ENCODE measurements at places on chromosomes 2 and 18.

DNA sequence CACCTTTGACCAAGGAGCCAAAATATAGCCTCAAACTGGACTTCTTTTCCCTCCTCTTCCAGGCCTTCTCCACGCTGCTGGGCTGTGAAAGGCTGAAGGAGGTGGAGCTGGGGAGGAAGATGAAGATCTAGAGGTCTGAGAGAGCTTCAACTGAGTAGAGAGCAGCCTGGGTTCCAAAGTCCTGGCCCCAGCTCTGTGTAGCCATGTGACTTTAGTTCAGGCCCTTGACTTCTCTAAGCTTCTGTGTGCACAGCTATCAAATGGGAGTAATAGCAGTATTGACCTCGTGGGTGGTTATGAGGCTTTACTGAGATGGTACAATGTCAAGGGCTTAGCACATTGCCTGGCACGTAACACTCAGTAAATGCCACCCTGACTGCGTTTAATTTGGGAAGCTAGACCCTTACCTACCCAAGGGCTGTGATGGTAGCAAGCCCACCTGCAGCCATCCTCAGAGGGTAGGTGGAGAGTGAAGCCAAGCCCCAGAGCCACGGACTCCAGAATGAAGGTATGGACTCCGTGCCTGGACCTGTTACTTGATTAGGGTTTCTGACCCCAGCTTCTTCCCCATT, 38.4 kb downstream of the SERTAD2 start:
- DNase-seq, result no peak

GRCh38 chr2:18441583-18441982, 118.9 kb downstream of the RDH14 start:
- DNase-seq, result no peak

DNA sequence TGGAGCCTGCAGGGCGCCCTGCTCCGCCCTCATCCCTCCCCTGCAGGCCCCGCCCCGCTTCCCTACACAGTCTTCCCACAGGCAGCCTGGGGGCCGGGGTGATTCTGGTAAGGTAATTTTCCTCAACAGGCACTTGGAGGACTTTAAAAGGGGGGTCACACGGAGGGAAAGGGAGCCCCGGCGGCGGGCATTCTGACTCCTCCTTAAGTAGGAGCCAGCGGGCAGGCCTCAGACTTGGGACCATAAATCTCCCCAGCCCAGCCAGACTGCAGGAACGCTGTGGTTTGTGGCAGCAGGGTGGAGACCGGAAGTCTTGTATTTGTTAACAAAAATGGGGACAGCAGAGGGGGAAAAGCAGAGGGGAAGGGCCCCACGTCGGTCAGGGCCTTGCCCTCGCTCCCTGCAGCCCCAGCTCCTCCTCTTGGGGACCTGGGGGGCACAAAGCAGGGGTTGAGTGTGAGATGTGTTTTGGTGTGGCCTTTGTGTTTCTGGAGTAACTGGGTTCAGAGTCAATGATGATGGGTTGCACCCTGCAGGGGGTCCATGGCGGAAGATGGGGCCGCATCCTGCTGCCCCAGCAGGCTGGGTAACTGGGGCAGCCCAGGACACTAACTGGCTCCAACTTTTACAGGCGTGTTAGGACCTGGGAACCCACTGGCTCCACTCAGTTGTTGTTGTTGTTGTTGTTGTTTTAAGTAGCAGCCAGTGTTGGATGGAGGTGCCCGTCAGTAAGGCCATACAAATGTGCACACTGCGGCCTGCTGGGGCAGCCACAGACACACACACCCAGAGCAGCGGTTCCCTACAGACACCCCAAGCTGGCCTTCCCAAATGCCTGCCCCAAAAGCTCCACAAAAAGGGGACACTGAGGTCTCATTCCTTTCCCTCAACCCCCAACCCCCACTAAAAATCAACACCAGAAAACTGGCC, 27.7 kb downstream of the SMAD7 start:
- no peak for DNase-seq

DNA sequence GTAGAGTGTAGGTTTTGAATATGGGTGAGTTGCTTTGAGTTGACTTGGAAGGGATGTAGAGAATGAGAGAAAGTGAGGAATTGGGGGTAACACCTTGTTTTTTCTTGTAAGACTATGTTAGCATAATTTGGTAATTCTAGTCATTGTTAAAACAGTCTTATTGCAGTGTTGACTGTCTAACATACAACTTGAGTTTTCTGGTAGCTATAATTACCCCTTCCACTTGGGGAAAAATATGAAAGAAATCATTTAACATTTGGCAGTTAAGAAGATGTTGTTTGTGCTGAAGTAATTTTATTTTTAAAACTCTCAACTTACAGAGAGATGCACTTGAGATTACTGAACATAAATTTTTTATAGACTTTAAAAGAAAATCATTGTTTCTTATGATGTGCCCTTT, 108.2 kb downstream of the COMMD1 start:
- no peak for DNase-seq

GRCh38 chr2:1748741-1749488, 4.6 kb upstream of the PXDN start:
- no peak for DNase-seq

DNA sequence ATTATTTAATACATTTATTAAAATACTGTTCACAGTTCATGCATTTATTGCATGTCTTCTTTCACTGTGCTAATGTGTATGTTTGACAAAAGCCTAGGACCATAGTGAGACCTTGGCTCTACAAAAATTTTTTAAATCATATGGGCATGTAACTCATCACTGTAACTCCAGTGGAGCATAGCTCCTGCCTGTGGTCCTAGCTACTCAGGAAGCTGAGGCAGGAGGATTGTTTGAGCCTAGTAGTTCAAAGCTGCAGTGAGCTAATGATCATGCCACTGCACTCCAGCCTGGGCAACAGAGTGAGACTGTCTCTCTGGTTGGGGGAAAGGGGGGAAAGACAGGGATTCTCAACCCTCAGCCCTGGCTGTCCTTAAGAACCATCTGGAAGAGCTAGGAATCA, 137.8 kb downstream of the PRKCE start:
- DNase-seq, result no peak

DNA sequence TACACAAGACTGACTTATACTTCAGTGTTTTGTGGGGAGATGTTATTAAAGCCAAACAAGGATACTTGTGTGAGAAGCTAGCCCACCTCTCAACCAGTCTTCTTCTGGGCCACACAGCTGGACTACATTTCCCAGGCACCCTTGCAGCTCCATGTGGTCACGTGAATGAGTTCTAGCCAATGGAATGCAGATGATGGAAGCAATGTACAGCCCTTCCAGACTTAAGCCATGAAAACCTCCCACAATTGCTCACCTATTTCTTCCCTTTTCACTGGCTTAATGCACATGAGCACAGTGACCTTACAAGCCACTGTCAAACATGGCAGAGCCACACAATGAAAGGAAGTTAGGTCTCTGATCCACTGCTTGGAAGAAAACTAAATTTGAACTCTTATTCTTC, 20.4 kb upstream of the FEZ2 start:
- DNase-seq, result peak; percentile 68

- no peak for DNase-seq
Observed at GRCh38 chr2:32005371-32005976, 5.3 kb downstream of the MEMO1 start.

DNA sequence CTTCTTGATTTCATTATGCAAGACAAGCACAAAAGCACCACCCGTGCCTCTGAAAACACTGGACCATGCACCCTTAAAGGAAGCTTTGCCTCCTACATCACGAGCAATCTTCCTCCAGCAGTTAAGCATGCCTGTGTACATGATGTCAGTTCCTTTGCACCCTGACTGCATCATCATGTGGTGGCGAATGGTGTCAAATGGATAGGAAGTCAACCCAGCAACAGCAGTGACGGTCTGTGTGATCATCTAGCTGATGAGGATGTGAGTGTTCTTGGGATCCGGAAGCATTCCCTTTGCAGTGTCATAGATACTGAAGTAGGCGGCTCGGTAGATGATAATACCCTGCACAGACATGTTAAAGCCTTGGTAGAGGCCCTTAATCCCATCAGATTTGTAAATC, 240.7 kb upstream of the FAM98A start:
- DNase-seq, result no peak

GRCh38 chr2:31541853-31542252, 38.9 kb downstream of the SRD5A2 start:
- no peak for DNase-seq

- DNase-seq, result no peak
Observed at GRCh38 chr18:39574897-39575296, 2009.3 kb upstream of the CELF4 start.

DNA sequence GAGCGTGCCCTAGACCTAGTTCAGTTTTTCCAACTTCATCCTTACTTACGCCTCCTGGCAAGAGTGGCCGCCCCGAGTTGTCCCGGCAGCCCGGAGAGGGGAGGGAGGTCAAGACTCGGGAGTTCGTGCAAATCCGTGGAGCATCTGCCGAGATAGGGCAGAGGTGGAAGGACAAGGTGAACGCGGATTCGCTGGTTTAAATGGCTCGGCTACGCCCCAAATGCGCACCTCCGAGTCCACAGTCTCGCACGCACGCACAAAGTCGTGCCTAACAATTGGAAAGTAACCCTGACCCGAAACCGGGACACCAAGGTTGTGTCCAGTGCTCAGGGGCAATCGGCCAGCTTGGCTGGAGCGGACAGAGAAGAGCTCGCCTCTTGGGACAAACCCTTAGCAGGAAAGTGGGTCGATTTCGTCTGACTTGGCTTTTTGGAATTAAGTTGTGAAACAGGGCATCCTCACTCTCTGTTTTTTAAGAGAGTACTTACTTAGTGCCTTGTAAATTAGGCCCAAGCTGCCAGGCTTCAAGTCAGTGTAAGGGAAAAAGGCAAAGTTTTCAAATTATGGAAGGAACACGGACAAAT, 726 bp upstream of the SS18 start:
- no peak for DNase-seq

DNA sequence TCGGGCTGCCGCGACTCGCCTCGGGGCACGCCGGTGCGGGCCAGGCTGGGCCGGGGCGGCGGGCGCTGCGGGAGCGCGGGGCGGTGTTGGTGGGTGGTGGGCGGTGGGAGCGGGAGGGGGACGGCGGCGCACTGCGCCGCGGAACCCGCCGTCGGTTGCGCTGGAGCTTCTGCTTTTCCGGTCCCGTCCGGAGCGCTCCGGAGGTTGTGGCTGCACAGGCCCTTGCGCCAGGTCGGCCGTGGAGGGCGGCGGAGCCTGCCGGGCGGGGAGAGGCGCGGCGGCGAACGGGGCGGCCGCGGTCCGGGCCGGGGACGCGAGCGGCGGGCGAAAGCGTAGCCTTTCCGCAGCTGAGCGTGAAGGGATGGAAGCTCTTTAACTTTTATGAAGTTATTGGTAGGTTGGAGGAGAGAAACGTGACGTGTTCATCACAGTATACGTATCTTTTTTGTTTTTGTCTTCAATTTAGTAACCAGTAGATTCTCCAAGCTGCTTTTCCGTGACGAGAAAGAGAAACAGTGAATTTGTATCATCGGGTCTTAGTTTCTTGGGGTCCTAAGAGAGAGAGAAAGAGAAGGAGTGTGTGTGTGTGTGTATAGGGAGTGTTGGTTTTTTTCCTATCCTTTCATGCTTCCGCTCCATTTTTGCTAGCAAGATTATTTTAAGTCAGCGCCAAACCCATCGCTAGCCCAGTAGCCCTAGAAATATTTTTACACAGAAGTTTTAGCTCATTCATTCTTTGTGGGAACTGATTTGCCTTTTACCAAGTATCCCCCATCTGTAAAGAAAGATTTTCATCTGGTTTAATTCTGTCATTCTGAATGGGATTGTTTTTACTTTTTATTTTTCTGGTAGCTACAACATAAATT, 535 bp downstream of the ATG4B start:
- DNase-seq, result no peak

GRCh38 chr2:70920367-70920715, 15.4 kb upstream of the ATP6V1B1 start:
- no peak for DNase-seq

Measured in NCI-H2081 (cell line).